ENCODE measurements at places on chromosomes 6 and 20. TPM values are rescaled to one million over a fixed set of nuclear protein-coding genes. Genes with fewer than 3 reads are reported as not detected.

DNA sequence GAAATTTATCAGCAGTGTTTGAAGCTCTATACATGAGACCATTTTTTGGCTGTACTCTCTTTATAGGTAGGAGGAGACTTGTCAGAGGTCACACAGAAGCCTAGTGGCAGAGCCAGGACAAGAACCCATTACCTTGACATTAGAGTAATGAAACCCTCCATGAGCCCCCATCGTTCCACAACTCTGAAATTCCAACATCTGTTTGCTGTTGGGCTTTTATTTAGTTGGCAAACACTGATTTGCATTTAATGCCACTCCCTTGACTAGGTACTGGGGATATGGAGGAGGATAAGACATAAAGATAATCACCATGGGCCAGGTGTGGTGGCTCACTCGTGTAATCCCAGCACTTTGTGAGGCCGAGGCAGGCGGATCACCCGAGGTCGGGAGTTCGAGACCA lies 1.6 kb downstream of the GSS start:
- DNase-seq: no peak

DNA sequence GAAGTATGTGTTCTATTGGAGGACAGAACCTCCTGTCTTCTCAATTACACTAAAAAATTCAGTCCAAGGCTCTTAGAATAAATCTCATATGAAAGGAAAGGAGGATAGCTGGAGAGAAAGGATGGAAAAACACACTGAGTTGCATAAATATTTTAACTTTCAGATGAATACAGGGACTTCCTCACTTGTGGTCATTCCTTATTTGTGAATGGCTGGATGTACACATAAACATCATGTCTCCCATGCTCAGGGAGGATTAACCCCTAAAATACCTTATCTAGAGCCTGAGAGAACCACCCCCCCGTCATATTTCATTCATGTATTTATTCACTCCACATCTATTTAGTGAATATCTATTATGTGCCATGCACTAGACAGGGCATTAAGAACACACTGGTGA lies 217.6 kb upstream of the CITED2 start:
- DNase-seq: no peak

- DNase-seq: no peak
Measured at GRCh38 chr6:28458568-28458967, 15.3 kb upstream of the ZSCAN23 start.

DNA sequence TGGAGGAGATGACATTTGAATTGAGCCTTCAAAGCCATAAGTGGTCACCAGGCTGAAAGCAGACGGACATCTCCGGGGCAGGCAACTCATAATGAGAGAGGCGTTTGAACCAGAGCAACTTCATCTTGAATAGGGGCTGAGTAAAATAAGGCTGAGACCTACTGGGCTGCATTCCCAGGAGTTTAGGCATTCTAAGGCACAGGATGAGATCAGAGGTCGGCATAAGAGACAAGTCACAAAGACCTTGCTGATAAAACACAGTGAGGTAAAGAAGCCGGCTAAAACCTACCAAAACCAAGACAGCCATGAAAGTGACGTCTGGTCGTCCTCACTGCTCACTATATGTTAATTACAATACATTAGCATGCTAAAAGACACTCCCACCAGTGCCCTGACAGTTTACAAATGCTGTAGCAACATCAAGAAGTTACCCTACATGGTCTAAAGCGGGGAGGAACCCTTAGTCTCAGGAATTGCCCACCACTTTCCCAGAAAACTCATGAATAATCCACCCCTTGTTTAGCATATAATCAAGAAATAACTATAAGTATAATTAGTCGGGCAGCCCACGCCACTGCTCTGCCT lies 194.7 kb upstream of the SOX4 start:
- no peak for DNase-seq

The BPIFA1 gene
- total RNA-seq: not detected
